Right kidney (tissue), 9 donors: ENCODE measurements at places on chromosomes 16 and 17.

DNA sequence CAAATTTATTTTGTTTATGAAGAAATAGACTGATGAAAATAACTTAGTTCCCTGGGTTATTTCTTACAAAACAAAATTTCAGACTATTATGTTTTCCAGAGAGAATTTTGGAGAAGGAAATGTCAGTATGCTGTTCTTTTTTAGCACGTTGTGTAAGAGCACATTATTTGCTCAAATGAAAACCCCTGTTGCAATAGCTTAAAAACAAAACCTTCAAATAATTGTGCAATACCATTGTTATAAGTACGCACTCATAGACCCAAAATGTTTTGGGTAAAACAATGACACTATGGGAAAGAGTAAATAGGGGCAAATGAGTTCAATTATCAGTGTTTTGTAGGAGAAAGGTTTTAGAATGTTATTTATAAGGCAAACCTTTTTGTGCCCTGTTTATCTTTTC is 18.2 kb downstream of the VMP1 start:
- no peak for DNase-seq

DNA sequence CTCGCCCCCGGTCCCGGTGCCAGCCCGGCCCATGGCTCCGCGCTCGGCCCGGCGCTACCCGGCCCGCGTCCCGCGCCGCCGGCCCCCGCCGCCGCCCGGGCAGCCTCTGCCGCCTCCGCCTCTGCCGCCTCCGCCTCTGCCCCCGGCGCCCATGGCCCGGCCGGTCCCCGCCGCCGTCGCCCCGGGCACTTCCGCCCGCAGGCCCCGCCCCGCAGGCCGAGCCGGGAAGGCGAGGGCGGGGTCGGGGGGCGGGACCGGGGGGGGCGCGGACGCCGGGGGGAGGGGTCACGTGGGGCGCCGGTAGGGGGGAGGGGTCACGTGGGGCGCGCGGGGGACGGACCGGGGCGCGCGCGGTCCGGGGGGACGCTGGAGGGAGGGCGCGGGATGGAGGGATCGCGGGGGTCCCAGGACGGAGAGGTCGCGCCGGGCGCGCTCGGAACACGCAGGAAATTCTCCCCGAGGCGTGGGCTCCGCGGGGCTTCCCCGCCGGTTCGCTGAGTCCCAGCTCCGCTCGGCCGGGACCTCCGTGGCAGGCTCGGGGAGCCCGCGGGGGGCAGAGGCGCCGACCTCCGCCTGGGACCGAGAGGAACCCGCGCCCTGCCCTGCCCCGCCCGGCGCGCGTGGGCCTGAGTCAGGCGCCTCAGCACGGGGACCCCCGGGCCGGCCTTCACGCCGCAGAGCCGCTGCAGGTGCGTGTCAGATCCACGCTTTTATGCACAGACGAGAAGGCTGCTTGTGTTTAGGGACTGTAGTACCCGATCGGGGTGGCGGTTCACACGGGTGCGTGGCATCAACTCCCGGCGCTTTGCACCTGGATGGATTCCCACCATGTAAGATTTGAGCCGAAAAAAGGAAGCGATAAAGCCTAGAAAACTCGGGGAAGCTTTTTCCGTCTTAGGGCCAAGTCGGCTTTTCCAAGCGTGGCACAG is at the start of gene PGAP6:
PGAP6 (minus strand) TSS at position 190 of the 929 bp plus-strand sequence; CDS start at position 33, 157 bp downstream.
- peak; percentile 69 for DNase-seq

DNA sequence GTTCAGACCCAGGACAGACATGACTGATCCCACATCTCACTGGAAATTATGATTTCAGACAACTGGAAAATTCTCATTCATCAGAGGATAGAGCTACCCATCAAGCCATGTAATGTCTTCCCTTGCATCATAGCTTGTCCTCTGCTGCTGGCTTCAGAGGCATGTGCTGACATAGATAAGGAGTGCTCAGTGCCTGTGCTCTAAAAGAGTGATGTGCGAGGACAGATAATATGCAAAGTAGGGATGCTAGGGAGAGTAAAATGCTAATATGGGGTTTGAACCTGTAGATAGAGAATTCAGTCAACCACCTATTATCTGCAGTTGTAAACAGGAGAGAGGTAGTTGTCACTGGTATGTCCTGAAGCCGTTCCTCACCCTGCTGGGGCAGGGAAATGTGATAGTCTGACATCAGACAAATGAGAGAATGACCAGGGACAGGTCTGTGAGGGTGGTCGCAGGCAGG is 349.7 kb upstream of the CCL2 start:
- no peak for DNase-seq

DNA sequence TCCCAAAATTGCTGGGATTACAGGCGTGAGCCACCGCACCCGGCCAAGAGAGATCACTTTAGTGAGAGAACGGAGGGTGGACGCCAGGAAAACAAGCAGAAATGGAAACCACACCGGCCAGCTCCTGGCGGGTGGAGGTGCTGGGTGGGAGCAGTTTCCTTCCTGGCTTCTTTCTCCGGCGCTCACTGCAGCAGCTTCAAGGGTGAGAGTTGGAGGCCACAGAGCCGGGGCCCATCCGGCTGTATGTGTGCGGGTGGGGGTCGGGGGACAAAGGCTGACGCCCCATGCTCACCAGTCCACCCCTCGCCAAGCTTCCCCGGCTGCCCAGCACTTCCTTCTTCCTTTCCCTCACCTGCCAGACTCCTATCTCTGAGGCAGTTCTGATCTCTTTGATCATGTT is 13.5 kb upstream of the BHLHA9 start:
- no peak for DNase-seq

- DNase-seq = no peak
These were observed 27.4 kb downstream of the NDEL1 start for GRCh38 chr17:8463099-8463498.

DNA sequence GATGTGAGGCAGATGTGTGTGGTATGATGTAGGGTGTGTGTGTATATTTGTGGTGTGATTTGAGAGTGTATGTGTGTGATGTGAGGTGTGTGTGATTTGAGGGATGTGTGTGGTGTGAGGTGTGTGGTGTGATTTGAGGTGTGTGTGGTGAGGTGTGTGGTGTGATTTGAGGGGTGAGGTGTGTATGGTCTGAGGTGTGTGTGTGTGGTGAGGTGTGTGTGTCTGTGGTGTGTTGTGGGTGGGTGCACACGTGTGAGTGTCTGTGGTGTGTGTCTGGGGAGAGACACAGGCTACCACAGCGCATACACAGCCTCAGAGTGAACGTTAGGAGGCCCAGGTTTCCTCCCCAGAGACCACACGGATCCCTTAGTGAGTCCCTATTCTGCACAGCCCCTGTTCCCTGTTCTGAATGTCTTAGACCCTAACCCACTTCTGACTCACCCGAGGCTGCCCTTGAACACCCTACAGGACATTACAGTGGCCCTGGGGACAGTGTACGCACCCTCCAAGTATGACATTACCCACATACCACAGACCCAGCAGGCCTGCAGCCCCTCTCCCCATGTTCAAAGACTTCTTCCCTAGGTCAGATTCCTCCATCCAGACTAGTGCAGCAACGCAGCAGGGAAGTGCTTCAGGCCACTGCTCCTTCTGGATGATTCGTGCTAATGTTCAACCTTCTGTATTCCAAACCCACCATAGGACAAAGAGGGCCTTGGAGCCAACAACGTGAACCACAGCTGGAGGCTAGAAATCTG is 3.5 kb upstream of the RAB37 start:
- no peak for DNase-seq
